Ascending aorta (tissue), 2 donors: ENCODE measurements at places on chromosomes 1 and 21.
A peak's percentile ranks its signal among the peaks of the same experiment; 100 is the strongest.

- peak; percentile 81 for DNase-seq
Observed at GRCh38 chr21:33543505-33544129, 779 bp downstream of the SON start.

DNA sequence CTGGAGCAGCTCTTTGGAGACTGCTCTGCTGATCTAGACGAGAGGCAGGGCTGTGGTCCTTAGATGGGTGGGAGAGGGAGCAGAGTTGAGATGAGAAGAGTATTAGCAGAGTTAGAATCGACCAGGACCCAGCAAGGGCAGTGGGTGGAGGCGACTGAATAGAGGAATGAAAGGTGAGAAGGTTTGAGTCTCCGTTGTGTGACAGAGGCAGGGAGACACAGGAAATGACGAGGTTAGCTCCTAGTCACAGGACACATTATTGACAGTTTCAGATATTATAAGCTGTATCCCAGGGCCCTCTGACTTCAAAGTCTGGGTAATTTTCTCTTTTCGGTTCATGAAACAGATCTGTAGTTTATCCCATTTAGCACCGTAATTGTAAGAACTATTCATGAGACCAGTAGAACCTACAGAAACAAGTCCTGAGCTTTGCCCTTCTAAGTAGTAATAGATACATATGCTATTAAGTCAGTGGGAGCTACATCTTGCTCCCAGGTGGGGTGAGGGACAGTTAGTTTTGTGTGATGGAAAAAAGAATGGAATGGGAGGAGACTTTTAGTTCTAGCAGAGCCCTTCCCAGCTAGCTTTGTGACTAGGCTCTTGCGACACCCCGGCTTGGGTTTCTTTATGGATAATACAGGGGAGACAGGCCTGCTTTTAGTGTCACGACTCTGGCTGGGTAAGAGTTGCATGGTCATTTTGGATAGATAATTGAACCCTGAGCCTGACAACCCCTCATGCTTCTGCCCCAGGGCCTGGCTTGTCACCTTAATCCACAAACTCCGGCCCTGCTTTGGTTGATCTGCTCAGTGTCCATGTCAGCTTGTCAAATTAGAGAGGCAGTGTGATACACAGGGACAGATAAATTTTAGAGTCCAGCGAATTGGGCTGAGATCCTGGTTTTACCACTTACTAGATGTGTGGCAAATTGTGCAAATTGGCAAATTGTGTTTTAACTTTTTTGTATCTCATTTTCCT lies 70.2 kb downstream of the UCK2 start:
- no peak for DNase-seq

- DNase-seq = no peak
Observed at GRCh38 chr1:114428083-114428754, 82.8 kb downstream of the TRIM33 start.

- no peak for DNase-seq
Observed at GRCh38 chr21:45892156-45892915, 89.2 kb upstream of the COL6A1 start.

DNA sequence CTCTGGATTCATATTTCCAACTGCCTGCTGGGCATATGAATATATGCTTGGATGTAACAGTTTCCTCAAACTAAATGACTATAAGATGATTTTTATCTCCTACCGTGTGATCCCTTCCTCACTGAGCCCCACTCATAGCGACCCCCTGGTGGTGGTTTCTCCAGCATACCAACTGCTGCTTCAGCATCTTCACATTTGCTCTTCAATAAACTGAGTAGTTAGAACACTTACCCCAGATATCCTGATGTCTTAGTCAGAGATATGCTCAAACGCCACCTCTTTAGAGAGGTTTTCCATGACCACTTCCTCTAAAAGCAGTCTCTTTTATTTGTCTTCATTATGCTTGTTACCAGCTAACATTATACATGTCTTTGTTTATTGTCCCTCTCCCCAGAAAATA lies 10.2 kb upstream of the HNRNPR start:
- no peak for DNase-seq
